ENCODE measurements at places on chromosomes 5 and 9.

GRCh38 chr9:136057236-136058081, 37.6 kb downstream of the NACC2 start:
- DNase-seq: no peak

DNA sequence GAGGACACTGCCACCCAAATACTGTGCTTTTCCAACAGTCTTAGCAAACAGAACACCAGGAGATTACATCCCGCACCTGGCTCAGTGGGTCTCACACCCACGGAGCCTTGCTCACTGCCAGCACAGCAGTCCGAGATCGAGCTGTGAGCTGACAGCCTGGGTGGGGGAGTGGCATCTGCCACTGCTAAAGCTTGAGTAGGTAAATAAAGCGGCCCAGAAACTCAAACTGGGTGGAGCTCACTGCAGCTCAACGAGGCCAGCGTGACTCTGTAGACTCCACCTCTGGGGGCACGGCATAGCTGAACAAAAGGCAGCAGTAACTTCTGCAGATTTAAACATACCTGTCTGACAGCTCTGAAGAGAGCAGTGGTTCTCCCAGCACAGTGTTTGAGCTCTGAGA, 28.8 kb downstream of the EPB41L4A start:
- DNase-seq: no peak

DNA sequence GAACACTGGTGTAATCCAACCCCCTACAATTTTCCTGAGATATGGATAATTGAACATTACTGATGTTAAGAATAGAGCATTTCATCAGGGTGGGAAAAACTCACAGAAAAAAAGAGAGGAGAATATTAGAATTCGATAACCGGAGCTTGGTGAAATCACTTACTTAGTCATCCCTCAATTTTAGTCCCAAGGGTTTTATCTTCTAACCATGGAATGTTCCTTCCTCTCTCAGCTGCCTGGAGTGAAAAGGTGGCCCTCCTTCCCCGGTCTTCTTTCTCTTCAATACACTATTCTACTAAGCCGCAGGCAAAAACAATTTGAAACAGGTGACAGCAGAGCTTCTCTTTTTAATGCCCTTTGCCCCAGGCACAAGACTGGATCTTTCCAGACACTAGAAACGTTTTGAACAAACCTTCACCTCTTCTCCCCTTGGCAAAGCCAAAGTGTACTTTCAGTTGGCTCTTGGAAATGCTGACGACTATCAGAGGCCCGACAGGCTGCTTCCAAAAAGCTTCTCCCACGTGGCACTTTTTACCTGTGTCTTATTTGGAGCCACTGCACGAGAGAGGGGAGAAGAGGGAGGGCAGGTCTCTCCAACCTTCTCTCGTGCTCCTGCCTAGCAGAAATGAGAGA, 543.9 kb downstream of the TLE1 start:
- no peak for DNase-seq

GRCh38 chr9:91376239-91376638, 14.5 kb upstream of the AUH start:
- DNase-seq: no peak

DNA sequence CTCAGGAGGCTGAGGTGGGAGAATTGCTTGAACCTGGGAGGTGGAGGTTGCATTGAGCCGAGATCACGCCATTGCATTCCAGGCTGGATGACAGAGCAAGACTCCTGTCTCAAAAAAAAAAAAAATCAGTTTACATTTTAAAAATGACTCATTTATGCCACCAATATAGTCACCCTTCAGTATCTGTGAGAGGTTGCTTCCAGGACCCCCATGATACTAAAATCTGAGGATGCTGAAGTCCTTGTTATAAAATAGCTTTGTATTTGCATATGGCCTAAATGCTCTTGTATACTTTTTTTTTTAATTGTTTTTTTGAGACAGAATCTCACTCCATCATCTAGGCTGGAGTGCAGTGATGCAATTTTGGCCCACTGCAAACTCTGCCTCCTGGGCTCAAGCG, 5.8 kb downstream of the OCLN start:
- no peak for DNase-seq

- no peak for DNase-seq
Measured at GRCh38 chr5:127324756-127325155, 34.2 kb downstream of the MEGF10 start.

DNA sequence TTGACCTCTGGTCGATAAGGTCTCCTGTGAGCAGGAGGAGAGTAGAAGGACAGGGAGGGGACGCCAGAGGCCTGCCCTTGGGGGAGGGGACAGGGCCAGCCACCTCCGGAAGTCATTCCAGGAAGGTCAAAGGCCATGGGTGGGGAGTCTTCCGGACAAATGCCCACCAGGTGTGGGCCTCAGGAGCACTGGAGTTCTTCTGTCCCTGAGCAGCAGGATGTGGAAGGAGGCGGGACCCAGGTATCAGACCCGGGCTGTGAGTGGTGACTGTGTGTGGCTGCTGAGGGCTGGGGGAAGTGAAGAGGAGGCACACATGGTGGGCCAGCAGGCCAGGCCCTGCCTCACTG, 13.9 kb downstream of the FGF18 start:
- no peak for DNase-seq

DNA sequence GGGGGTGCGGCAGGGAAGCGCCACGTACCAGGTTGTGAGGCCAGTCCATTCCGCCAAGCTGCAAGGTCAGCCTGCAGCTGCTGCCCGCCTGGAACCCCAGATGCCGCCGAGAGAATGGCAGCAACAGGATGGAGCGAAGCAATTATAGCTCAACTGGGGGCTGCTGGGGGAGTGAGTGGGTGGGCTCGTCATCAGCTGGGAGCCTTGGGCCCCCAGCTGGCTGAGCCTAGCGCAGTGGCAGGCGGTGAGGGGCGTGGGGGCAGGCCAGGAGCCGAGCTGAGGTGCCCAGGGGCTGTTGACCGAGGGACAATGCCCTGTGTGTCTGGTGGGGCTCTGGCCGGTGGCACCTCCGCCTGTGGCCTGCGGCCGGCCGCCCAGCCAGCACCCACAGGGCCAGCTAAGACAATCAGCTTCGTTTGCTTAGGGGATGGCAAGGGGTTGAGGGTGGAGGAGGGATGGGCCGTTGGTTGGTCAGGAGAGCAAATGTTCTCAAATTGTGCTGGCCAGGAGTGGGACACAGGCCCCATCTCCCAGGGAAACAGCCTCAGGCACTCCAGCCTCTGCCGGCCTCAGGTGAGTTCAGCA, at the start of gene IL17B:
Gene IL17B, minus strand, starts transcription at position 116 of the 585 bp plus-strand sequence. Its CDS starts 67 bp downstream, at position 49.
- no peak for DNase-seq

- no peak for DNase-seq
Measured at GRCh38 chr9:87160148-87161102, 213.1 kb upstream of the GAS1 start.

- no peak for DNase-seq
Measured at GRCh38 chr9:120625222-120625621, 45.3 kb upstream of the CDK5RAP2 start.

- DNase-seq: peak; percentile 71
Measured at GRCh38 chr9:127166651-127167524, 44.5 kb upstream of the ANGPTL2 start.

DNA sequence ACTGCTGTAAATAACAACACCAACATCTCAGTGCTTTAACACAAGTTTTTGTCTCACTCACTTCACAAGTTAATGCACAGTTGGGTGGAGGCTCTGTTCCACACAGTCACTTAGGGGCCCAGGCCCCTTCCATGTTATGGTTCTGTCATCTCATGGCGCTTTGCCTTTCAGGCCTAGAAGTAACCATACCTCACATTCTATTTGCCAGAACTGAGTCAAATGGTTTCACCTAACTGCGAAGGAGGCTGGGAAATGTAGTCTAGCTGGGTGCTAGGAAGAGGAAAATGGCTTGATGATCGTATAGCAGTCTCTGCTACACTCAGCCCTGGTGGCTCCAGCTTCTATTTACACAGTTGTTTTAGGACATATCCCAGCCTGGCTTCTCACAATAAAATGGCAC, 23.1 kb upstream of the MVB12B start:
- no peak for DNase-seq

DNA sequence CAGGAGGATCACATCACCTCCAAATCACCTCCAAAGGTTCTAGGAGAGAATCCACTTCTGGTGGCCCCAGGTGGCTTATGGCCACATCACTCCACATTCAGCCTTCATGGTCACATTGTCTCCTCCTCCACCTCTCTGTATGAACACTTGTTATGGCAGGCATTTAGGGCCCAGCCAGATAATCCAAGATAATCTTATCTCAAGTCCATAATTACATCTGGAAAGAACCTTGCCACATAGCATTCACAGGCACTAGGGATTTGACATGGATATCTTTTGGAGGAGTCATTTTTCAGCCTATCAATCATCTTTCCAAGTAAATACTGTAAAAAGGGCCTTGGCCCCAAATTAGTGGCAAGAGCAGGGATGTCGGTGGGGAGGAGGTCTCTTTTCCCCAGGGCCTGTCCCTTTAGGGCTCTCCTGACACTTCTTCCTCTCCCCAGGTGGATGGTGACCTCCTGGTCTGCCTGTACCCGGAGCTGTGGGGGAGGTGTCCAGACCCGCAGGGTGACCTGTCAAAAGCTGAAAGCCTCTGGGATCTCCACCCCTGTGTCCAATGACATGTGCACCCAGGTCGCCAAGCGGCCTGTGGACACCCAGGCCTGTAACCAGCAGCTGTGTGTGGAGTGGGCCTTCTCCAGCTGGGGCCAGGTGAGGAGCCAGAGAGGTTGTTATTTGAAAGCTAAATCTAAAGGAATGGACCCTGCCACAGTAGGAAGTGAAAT, 140.9 kb downstream of the SAXO1 start:
- no peak for DNase-seq

DNA sequence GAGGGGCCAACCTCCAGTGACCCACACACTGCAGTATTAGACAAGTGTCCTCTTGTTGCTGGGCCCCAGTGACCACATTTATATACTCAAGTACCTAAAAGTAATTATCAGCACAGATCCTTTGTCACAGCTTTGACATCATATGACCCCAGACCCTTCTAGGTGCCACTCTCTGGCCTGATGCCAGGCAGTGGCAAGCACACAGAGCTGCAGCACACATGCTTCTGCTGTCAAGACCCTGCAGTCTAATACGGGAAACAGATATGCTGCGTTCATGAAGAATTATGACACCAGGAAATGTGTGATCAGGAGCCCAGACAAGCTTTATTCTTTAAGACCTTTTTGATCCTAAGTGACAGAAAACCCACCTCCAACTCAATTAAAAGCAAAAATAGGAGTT, 63.8 kb upstream of the AFAP1L1 start:
- no peak for DNase-seq

DNA sequence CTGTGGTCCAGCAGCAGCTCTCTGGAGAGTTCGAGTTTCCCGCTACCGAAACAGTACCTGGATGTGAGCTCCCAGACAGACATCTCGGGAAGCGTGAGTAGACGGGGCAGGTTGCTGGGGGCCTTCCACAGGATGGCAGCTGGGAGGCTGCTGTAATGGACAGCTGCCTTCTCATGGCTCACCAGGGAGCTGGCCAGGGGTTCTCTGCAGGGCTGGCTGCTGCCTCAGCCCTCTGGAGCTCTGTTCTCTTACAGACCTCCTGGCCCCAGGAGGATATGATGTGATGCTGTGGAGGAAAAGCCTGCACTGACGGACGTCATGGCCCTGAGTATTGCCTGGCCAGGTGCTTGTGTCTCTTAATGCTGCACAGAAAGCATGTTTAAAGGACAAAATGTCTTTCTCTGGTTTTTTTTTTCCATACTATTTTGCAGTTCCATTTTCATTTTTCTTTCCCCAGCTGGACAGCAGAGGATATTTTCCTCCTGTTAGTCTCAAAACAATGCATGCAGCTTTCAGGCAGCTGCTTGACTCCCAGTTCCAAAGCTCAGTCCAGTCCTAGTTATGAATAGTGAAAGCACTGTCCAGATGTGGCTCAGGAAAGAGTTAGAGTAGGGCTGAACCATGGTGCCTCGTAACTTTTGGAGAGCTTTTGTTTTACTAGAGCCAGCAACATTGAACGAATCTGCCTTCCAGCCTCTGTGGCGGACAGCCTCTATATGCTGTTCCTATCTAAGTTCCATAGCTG, 77.5 kb upstream of the RARS1 start:
- DNase-seq: no peak

- no peak for DNase-seq
Measured at GRCh38 chr5:59319250-59319649, 574.3 kb downstream of the PDE4D start.

- DNase-seq: no peak
Measured at GRCh38 chr9:125356032-125356431, 94.4 kb downstream of the GAPVD1 start.

DNA sequence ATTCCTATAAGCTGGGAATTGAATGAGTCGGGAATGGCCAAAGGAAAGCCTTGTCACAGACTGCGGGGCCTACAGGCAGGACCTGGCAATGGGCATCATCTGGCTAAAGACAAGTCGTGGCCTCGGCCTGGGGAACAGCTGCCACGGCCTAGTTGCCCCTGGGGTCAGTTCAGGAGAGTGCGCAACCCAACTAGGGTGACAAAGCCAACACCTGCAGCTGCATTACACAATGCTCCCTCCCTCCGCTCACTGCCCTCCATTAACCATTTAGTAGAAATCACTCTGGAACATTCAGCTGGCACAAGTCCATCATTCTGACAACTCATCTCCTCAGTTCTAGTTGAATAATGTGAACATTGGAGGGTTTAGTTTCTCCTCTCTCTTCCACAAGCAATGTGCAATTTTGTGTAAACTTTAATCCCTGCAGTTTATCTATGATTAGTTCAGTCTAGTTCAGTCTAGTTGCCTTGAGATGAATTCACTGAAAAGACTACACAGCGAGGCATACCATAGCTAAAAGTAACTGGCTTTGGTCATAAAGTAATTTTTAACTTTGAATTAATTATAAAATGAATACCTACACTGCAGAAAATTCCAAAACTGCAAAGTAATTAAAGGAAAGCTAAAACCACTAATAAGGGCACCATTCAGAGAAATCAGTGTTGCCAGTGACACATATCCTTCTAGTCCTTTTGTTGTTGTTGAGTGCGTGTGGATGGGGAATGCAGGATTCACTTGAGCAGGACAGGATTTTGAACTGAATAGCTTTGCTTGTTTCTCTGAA, 5.1 kb downstream of the GLDC start:
- no peak for DNase-seq

DNA sequence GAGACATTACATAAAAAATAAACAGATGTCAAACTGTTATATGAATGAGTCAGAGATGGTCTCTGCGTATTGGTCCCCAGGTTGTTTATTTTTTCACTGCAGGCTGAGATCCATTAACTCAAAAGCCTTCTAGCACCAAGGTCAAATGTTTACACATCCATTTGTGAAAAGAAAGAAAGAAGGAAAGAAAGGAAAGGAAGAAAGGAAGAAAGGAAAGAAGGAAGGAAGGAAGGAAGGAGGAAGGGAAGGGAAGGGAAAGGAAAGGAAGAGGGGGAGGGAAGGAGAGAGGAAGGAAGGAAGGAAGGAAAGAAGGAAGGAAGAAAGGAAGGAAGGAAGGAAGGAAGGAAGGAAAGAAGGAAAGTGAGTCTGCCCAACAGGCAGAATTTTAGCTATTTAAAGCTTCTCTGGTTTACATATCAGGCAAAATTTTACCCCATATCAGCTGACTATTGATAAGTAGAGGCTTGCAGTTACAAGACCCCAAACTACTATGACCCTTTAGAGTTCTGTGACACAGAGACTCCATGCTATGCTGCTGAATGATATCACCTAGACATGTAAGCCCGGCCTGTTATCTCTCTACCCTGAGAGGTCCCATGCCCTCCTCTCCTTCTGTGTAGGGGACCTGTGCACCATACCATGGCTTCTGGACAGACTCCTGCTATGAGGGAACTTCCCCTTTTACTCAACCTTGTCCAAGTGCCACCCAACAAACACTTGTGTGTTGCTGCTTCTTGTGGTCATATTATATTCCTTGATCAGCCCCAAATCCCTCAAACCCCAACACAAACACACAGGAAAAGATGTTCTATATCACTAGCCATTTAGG, 59.0 kb downstream of the DRD1 start:
- no peak for DNase-seq

- DNase-seq: no peak
Measured at GRCh38 chr5:83197326-83197967, 120.1 kb downstream of the XRCC4 start.

Data from stimulated activated naive B cell treated with anti-CD40 and anti-IgM and Interleukin-4, amounts not matched to agents 10 μg/mL and 1 μg/mL and 100 μg/mL, for 72 hours (primary cell).